ENCODE measurements at places on chromosomes 1 and 21. TPM values are rescaled to one million over a fixed set of nuclear protein-coding genes. Genes with fewer than 3 reads are reported as not detected.

The AURKAIP1 gene
- 43.5 TPM for total RNA-seq

The RBP7 gene
- total RNA-seq, result 2.2 TPM

The KRTAP23-1 gene
- total RNA-seq, result not detected

The EPHA2 gene
- 32.9 TPM for total RNA-seq

The GOLPH3L gene
- 15.6 TPM for total RNA-seq

The DDAH1 gene
- 55.4 TPM for total RNA-seq

The MIXL1 gene
- not detected for total RNA-seq

The KIF14 gene
- total RNA-seq, result under 0.01 TPM

The NGF gene
- total RNA-seq, result 21.8 TPM

The TLR5 gene
- total RNA-seq, result 5.4 TPM

The ABCB10 gene
- 25.0 TPM for total RNA-seq

The PWP2 gene
- 13.0 TPM for total RNA-seq

The CELA3B gene
- total RNA-seq, result 2.0 TPM

The ITLN2 gene
- not detected for total RNA-seq

The TRIM62 gene
- total RNA-seq, result 13.0 TPM

The KRTAP21-2 gene
- total RNA-seq, result not detected

The CYP4A11 gene
- total RNA-seq, result not detected

The DUSP12 gene
- 27.9 TPM for total RNA-seq

The CD244 gene
- 2.2 TPM for total RNA-seq

The PDZK1IP1 gene
- total RNA-seq, result not detected

The ARMH1 gene
- total RNA-seq, result 5.8 TPM

The PKLR gene
- not detected for total RNA-seq

The MYOG gene
- total RNA-seq, result not detected

The LRRC39 gene
- 2.3 TPM for total RNA-seq

The FNDC10 gene
- total RNA-seq, result 2.7 TPM

The S100A7 gene
- not detected for total RNA-seq

The PGLYRP3 gene
- total RNA-seq, result not detected

The TEDDM1 gene
- total RNA-seq, result not detected

The CFHR4 gene
- total RNA-seq, result not detected

The AQP10 gene
- total RNA-seq, result not detected

The KCNJ9 gene
- total RNA-seq, result 0.95 TPM

The CD164L2 gene
- not detected for total RNA-seq

The AK5 gene
- total RNA-seq, result 1.4 TPM

The EPHB2 gene
- 10.0 TPM for total RNA-seq

The KCNH1 gene
- total RNA-seq, result 0.21 TPM

The AADACL4 gene
- total RNA-seq, result not detected

The FOXD2 gene
- total RNA-seq, result 4.9 TPM

The RBM11 gene
- total RNA-seq, result 1.5 TPM

The PADI4 gene
- 0.42 TPM for total RNA-seq

The TSSK3 gene
- 2.3 TPM for total RNA-seq

The GJA5 gene
- total RNA-seq, result 51.7 TPM

The MAB21L3 gene
- total RNA-seq, result not detected

Data from thoracic aorta (tissue), 2 donors.